ENCODE measurements at places on chromosomes 4 and X. TPM values are rescaled to one million over a fixed set of nuclear protein-coding genes. Genes with fewer than 3 reads are reported as not detected.

The AFF2 gene
- total RNA-seq = under 0.01 TPM

The OPN1MW gene
- not detected for total RNA-seq

The FSTL5 gene
- total RNA-seq = not detected

The TRAM1L1 gene
- 0.43 TPM for total RNA-seq

The GAGE12C gene
- total RNA-seq = not detected

The XKRX gene
- total RNA-seq = under 0.01 TPM

The TMEM187 gene
- total RNA-seq = 8.2 TPM

The MAP9 gene
- 8.7 TPM for total RNA-seq

The RPGR gene
- 4.6 TPM for total RNA-seq

The LARP1B gene
- total RNA-seq = 19.2 TPM

The DOK7 gene
- total RNA-seq = not detected

The DAPP1 gene
- 0.09 TPM for total RNA-seq

The SSX2B gene
- not detected for total RNA-seq

The PAGE2 gene
- 0.71 TPM for total RNA-seq

The PPP1R3F gene
- total RNA-seq = 5.0 TPM

Measured in smooth muscle cell of bladder (primary cell).